CD4-positive, alpha-beta T cell treated with Interleukin-6 at 100 ng/mL for 8 hours (primary cell): ENCODE measurements at places on chromosomes 13 and 19.

GRCh38 chr19:6393983-6394412 lies 1.0 kb upstream of the GTF2F1 start:
- DNase-seq: peak; percentile 74

DNA sequence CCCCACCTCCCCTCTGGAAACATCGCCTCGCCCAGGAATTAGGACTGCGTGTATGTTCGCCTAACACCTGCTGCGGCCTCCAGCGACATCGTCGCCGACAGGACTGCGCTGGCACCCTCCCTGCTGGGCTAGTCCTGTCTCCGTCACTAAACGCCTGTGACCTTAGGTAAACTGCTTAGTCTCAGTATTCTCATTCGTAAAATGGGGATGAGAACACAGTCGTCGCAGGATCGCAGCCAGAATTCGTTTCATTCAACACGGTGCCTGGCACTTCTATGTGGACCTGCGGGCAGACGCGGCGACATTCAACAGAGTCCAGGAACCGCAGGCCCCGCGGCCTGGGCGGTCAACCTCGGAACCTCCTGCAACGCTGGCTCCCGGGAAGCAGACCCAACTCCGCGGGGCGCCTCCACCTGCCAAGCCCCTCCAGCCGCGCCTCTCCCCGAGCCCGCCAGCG lies 485 bp downstream of the CRYL1 start:
- peak; percentile 8 for DNase-seq

- peak; percentile 21 for DNase-seq
These were observed 294.2 kb downstream of the ZNF536 start for GRCh38 chr19:30666301-30666803.

- DNase-seq: peak; percentile 28
These were observed 29.0 kb downstream of the RANBP3 start for GRCh38 chr19:5948752-5949564.

GRCh38 chr13:99281811-99282263 lies 23.7 kb upstream of the GPR18 start:
- DNase-seq: peak; percentile 57

DNA sequence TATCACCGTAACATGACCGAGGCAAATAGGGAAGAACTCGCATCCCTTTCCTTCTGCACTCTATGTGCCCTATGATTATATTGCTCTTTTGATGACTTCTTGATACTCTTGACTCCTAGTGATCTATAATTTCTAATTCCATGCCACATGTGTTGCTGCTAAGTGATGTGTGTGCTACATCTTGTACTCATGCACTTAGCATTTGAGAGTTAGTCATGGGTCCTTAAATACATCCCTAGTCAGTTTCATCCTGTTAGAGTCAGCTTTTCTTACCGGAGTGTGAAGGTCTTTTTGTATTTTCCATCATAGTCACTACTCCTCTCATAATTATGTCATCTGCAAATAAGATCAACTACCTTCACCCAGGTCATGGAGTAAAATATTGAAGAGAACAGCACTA lies 30.2 kb downstream of the RXFP2 start:
- DNase-seq: no peak

DNA sequence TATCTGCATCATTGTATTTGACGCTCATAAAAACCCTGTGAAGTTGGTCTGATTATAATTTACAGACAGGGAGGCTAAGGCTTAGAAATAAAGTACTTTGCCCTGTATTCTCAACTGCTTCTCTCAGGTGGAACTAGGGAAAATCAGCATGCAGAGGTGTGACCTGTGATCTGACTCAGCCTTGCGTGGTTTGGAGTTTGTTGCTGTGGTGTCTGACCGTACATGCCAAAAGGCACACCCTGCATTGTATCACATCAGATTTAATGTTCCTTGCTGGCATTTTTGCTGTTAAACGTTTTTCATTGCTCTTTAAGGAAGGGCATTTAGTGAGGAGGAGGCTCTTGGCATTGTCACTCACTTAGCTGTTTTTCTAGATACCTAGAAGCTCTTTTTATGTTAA lies 58.8 kb upstream of the C1QTNF9B start:
- DNase-seq: no peak
